ENCODE measurements at places on chromosomes 2 and 18.

DNA sequence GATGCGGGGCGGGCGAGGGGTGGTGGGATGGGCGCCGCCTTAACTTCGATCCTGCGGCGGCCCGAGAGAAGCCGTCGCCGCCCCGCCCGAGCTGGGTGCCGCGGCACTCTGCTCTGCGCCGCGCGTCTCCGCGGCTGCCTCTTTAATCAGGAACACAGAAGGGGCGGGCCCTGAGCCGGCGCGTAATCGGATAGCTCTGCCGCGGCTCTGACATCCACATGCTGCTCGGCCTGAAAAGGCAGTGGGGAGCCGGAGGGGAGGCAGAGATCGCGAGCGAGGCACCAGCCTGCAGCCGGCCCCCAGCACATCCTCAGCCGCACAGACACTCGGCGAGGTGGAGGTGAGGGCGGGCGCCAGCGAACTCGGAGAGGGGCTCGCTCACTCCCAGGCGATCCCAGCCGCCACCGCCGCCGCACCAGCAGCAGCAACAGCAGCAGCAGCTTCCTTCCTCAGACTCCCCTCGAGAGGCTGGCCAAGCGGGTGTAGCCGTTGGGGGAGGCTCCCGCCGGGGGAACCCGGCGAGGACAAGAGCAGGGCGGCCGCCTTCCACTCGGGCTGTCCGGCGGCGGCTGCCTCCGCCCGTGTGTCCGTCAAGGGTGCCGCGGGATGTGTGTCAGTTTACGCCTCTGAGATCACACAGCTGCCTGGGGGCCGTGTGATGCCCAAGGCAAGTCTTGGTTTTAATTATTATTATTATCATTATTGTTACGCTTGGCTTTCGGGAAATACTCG lies at the start of gene NRP2:
Gene NRP2 (plus strand): TSS at position 263 of the 732 bp plus-strand sequence. CDS start 790 bp downstream, outside the sequence.
- DNase-seq: peak; percentile 50

DNA sequence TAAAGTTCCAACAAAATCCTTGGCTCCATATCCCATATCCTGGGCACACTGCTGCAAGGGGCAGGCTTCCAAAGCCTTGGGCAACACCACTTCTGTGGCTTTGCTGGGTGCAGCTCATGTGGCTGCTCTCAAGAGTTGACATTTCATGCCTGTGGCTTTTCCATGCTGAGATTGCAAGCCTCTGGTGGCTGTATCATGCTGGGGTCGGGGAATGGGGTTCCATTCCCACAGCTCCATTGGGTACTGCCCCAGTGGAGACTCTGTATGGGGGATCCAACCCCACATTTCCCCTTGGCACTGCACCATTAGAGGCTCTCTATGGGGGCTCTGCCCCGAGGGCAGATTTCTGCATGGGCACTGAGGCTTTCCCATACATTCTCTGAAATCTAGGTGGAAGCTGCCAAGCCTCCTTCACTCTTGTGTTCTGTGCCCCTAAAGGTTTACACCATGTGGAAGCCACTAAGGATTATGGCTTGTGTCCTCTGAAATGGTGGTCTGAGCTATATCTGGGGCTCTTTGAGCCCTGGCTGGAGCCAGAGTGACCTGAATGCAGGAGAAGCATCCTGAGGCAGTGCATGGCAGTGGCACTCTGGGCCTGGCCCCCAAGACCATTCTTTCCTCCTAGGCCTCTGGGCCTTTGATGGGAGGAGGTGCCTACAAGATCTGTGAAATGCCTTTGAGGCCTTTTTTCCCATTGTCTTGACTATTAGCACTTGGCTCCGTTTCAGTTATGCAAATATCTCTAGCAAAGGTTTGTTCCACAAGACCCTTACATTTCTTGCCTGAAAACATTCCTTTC lies 107.9 kb downstream of the PTGR3 start:
- DNase-seq: no peak

GRCh38 chr2:68302281-68302875 lies 17.4 kb downstream of the CNRIP1 start:
- DNase-seq: no peak

DNA sequence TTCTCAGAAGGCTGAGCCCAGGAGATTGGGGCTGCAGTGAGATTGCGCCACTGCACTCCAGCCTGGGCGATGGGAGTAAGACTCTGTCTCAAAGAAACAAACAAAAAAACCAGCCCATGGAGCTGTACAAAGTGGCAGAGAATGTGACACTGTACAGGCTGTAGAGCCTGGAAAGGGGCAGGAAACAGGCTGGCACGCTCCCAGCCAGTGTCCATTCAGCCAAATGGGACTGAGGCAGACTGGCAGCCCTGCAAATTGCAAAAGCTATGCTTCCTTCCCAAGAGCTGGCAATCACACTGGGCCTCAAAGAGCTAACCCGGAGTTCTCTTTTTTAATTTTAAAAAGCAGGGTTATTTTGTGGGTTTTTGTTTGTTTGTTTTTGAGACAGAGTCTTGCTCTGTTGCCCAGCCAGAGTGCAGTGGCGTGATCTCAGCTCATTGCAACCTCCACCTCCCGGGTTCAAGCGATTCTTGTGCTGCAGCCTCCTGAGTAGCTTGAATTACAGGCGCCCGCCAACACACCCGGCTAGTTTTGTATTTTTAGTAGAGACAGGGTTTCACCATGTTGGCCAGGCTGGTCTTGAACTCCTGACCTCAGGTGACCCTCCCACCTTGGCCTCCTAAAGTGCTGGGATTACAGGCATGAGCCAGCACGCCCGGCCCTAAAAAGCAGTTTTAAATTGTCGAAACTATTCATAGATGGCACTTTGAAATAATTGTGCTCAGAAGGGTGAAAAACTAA lies 42.8 kb downstream of the SCRN3 start:
- no peak for DNase-seq

GRCh38 chr2:27628767-27629709 lies at the start of the genes CCDC121 and GPN1:
Gene CCDC121 (minus strand): TSS chr2:27629012. CDS start chr2:27627799, 1,213 bp downstream.
Gene GPN1 (plus strand): TSS chr2:27629050. CDS start chr2:27629059, 9 bp downstream.
- peak; percentile 97 for DNase-seq

GRCh38 chr18:63890237-63890949 lies 2.9 kb downstream of the SERPINB2 start:
- DNase-seq: no peak

DNA sequence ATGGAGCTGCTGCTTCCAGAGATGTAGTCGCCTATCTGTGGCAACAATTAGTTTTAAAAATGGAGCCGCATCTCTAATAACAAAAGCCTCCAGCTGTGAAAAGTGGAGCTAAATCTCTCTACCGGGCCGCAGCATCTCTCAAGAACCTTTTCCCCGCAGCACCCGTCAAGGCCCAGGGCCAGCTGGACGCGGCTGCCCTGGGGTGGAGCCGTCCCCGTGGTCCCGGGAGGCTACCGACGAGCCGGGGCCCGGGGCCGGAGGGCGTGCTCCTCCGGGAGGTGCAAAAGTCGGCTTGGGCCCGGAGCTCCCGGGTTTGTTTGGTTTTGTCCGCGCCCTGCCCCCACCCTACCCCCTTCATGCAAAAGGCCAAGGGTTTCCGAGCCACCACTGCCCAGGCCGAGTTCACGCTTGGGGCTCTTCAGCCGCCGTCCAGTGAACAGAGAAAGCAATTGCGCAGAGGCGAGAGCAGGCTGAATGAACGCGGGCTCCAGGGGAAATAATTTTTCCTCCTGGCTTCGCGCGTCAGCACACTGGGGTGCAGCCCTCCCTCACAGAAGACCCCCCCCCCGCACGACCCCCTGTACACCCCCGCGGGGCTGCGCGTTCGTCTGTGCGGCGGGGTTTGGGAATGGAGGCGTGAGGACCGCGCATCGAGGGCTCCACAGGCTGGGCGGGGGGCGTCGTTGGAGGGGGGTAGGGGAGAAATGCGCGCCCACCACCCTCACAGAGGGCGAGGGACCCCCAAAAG lies 557 bp upstream of the GREB1L start:
- no peak for DNase-seq

DNA sequence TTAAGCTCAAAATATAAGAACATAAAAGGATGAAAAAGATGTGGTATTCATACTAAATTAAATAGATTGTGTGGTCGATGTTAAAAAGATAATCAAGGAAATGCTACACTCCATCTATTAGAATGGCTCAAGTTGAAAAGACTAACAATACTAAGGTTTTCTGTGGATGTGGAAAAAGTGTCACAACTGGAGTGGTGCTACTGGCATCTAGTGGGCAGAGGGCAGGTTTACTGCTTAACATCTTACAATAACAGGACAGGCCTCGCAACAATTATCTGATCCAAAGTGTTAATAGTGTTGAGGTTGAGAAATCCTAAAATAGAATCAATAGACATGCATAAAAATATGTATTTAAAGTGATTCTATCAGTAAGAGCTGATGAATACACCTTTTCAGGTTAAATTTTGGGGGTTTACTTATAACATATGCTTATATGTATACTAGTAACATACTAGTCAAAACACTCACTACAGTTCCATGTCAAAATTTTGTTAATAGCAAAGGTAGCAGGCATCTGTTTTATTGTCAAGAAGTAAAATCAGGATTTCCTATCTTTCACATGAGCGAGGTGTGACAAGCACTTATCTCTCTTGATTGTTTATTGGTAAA lies 91.5 kb upstream of the TMEFF2 start:
- no peak for DNase-seq

- no peak for DNase-seq
These were observed 61.2 kb upstream of the SLC39A10 start for GRCh38 chr2:195595825-195596224.

GRCh38 chr2:11056614-11057013 lies 98.7 kb upstream of the SLC66A3 start:
- DNase-seq: no peak

DNA sequence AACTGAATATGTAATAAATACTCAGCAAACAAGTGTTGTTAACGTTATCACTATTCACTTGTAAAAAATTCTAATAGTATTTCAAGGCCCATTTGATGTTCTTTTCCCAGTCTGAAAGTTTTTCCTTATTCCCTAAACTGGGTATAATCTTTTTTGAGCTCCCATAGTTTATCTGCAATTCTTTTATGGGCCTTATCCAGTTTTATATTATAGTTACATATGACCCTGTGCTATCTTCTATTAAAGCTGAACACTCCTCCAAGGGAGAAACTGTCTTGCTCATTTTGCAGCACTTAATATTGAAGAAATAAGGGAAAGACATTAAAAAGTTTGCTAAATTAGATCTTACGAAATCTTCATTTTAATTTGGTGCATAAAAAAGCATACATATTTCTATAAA lies 13.9 kb downstream of the PELI1 start:
- DNase-seq: no peak

DNA sequence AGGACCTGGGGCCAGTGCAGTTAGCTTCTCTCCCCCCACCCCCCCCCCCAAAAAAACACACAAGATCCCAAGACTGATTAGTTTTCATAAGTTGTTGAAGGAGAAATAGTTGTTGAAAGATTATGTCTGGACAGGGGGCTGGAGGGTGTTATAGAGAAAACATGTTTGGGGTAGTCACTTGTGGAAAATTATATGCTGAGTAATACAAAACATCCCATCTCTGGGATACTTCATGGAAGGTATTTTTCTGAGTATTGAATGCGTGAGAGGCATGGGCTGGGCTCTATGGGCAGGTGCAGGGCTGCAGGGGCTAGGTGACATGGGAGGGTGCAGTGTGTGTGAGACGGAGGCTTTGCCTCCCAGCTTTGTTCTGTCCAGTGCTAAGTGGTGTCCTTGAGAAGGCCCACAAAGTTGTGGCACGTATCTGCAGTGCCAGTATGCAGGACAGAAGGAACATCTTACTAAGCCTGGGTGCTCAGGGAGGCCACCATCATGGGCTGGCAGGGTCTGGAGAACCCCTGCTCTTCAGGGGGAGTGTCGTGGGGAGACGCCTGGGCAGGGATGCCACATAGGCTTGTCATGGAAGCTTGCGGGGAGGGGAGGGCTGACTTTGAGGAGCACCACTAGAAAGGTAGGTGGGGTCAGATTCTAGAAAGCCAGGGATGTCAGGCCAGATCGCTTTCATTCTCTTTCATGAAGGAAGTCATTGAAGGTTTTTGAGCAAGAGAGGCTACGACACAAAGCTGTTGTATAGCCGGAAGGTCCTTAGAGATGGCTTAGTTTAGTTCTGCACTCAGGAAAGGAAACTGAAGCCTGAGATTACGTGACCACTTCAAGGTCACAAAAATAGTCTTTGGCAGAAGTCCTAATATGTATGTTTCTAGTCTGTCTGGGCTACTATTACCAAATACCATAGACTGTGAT lies 232.0 kb downstream of the LDLRAD4 start:
- DNase-seq: no peak

GRCh38 chr2:151437630-151438029 lies 27.9 kb downstream of the RIF1 start:
- DNase-seq: peak; percentile 18

- no peak for DNase-seq
These were observed 543.7 kb downstream of the TRIB2 start for GRCh38 chr2:13260402-13260801.

- DNase-seq: no peak
These were observed 171.0 kb downstream of the OSR1 start for GRCh38 chr2:19187323-19188020.

DNA sequence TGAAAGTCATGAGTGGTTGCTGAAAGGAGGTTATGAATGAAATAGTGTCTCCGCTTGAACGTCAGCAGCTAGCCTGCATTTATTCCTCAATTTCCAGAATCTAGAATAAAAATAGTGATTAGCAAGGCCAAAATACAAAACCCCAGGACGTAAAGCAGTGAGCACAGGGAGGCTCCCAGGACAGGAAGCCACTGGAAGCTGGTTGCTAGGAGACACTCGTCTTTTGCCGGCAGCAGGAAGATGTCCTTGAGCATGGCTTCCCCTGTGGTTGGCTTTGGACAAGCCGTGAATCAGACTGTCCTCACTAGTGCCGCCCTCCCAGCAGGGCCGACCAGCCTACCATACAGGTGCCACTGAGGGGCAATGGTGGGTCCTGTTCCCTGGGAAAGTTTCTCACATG lies 374.4 kb downstream of the MTX2 start:
- DNase-seq: no peak

DNA sequence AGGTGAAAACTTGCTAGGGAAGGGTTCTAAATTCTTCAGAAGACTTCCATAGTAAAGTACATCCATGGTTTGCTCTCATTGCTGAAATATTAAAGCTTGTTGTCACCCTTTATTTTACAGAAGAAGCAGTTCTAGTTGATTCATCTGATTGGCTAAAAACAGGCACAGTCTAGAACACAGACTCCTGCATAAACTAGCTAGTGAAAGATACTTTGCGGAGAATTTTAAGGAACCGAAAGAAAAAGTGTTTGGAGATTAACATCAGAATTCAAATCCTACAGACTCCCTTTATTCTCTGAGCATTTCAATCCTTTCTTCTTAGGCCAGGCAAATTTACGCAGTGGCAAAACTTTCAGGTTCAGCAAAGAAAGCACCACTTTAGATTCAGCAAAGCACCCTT lies 1076.5 kb upstream of the ZEB2 start:
- DNase-seq: no peak

- no peak for DNase-seq
These were observed 980 bp upstream of the PPP4R1 start for GRCh38 chr18:9615280-9615797.

DNA sequence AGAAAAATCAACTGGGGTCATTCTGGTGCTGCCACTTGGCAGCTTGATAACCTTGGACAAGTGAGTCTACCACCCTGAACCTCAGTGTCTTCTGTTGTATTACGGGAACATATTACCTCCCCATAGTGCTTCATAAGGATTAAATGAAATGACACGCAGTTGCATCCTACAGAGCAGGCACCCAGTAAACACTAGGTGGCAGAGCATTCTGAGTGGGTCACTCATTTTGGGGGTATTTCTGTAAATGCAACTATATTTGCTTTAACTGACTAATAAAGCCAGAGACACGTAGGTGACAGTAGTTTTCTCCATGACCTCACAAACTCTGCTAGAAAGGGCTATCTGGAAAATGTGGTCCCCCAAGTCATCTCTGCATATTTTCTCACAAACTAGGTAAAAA lies 4.7 kb downstream of the CD226 start:
- DNase-seq: no peak

- no peak for DNase-seq
These were observed 2.2 kb upstream of the SERPINB12 start for GRCh38 chr18:63539904-63540510.
